ENCODE measurements at places on chromosomes 5 and 9.

DNA sequence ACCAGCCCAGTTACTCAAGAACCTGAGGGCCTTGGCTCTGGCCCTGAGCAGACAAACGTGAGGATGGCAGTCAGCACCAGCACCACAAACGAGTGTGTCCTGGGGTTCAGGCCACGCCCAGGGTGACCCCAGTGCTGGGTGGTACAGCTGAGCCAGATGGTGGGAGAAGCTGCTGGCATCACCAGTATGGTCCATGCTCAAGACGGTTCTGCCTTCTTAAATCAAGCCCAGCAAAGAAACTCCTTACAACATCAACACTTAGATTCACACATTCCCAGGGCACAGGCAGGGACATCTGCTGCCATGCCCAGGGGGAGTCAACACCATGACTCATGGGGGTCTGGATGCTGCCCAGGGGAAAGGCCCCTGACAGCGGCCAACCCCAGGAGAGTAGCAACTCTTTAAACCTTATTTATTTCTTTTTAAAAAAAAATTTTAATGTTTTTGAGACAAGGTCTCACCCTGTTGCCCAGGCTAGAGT is 31.3 kb downstream of the IPPK start:
- DNase-seq, result no peak

DNA sequence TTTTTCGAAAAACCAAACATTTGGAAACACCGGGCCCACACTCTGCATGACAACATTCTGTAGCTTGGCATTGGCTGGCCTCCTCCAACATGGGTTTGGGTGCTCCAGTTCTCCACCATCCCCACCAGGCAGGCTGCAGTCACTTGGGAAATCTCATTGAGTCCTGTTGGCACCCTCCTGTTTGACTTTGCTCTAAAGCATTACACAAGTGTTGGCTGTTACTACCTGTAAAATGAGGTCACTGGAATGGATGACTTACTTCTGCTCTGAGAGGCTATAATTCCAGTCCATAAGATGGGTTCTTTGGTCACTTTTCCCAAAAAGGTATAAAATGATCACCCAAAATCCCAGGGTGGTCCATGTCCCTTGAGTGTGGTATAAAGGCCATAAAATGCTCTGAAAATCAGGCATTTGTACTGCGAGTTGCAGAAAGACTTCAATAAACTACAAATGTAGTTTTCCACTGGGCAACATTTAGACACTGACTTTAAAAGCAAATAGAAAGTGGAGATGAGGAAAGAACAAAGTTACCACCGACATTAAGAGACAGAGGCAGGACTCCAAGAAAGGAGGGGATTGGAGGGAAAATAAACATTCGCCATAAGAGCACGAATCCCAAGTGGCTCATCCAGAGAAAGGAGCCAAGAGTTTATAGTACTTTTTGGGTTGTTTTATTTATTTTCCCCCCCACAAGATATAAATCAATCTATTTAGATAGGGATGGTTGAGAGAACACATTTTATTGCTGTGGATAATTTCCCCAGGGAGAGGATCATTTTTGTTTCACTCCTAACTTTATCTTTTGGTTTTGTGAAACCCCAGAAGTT is 295.1 kb downstream of the TLE1 start:
- no peak for DNase-seq

- no peak for DNase-seq
These were observed 20.2 kb downstream of the ORM2 start for GRCh38 chr9:114349713-114350480.

- no peak for DNase-seq
These were observed 499 bp upstream of the FCHSD1 start for GRCh38 chr5:141651728-141652105.
